Stimulated activated CD8-positive, alpha-beta memory T cell treated with anti-CD3 and anti-CD28 coated beads, Interleukin-7, amount 100 ng/mL, for 1 hour (primary cell): ENCODE measurements at places on chromosomes 3 and 15.

DNA sequence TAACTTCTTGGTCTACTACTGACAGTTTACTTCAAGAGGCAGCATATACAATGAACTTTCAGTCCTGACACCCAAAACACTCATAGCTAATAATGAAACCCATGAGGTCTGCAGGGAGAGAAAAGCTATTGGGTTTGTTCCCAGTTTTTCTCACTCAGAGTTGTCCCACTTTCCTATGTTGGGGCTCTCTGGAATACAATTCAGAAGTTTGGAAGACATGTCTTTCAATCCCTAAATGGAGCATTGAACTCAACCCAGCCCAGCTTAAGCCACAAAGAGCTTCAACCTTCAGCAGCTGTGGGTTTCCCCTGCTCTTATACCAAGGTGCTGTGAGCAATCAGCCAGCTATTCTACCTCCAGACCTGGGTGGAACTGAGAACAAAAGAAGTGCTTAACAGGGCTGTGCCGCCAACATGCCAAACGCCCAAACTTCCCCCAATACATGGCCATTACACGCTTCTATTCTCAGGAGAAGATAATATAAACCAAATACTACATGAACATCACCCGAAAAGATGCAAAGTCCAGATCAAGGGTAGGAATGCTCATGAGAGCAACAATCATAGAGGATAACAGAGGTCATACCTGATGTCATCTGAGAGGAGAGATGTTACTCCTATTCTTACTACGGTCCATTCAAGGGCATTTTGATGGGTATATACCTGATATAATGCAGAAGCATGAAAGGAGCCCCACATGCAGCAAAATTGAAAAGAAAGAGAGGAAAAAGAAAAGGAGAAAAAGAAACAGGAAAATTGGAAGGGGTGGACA, 131.2 kb upstream of the TGFBR2 start:
- DNase-seq: no peak

DNA sequence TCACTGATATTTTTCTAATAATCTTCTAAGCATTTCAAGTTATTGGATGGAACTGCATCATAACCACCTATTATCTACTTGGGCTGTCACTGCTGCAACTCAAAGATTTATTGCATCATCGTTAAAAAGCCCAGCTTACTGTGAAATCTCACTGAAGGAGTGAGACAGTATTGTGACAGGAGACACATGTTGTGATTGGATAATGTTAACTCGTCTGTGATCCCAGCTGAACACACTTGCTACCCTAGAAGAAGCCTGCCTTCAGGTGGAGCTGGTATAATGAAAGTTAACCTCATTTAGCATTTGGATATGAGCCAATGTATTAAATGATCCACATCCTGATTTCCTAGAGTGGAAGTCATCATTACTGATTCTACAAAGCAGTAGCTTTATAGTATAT, 138.1 kb downstream of the MAP2K5 start:
- no peak for DNase-seq

GRCh38 chr3:175479175-175479574, 620.0 kb downstream of the NAALADL2 start:
- no peak for DNase-seq

GRCh38 chr15:29458361-29458760, 188.7 kb upstream of the NSMCE3 start:
- DNase-seq: no peak

DNA sequence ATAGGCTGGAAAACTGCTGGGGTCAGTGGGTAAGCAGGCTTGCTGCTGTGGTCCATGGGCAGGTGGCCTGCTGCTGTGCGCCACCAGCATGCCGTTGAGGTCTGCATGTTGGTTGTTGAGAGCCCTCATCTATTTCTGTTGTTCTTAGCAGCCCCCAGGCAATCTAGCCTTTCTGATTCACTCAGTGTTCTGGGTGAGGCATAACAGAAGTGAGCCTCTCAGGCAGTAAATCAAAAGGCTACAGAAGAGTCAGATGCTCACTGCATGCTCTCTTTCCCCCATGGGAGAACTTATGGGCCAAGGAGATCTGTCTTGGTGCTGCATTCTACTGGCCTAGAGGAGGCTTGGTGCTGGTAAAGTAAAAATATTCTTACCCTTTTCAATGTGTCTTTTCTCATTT, 67.8 kb upstream of the ATP10A start:
- no peak for DNase-seq

DNA sequence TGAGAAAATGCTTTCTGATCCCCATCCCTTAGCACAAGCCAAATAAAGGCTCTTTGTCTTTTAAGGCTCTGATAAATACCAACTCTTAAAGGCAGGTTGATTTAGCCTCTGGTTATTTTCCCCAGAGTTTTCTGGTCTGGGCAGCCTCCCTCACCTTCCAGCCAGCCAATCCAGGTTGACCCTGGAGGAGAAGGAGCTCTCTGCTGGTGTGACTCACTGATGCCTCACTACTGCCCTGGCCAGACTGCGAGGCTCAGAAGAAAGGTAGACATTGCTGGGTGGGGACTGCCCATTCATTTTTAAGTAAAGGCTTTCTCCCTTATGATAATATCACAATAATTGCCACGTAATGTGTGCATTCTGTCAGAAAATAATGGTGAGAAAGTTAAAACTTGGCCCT, 37.1 kb downstream of the SLCO3A1 start:
- no peak for DNase-seq

GRCh38 chr3:45781271-45781670, 15.1 kb downstream of the SLC6A20 start:
- no peak for DNase-seq

GRCh38 chr15:99436542-99437314, 129.1 kb upstream of the MEF2A start:
- no peak for DNase-seq

DNA sequence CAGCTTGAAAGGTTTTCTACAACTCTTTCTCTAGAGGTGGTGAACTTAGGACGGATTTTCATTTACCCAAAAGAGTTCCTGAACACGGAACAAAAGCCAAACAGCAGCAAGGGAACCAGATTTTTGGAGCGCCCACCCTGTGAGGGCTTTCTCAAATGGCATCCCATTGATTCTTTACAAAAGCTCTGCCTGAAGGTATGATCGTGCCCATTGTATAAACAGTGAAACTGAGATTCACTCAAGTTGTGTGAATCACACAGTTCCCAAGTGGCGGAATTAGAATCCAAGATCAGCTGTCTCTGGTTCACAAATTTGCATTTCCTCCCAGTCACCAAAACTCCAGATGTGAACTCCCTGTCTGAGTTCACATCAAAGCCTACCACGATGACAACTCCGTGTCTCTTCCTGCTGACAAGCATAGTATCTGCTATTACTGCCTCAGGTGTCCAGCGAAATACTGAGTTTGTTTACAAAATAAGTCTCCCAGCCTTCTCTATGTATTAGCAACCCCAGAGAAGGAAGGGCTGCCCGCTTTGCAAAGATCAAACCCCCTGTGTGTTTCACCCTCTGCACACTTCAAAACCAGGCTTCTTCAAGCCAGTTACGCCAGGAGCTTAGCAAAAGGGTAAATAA, 235.9 kb upstream of the ST8SIA2 start:
- no peak for DNase-seq

GRCh38 chr3:183233966-183234365, 19.1 kb upstream of the B3GNT5 start:
- DNase-seq: no peak

- DNase-seq: no peak
Observed at GRCh38 chr3:163555918-163556317, 1522.4 kb downstream of the SI start.

GRCh38 chr3:13764161-13764560, 115.7 kb downstream of the WNT7A start:
- no peak for DNase-seq

GRCh38 chr15:82882273-82882928, 70.1 kb downstream of the HOMER2 start:
- no peak for DNase-seq

DNA sequence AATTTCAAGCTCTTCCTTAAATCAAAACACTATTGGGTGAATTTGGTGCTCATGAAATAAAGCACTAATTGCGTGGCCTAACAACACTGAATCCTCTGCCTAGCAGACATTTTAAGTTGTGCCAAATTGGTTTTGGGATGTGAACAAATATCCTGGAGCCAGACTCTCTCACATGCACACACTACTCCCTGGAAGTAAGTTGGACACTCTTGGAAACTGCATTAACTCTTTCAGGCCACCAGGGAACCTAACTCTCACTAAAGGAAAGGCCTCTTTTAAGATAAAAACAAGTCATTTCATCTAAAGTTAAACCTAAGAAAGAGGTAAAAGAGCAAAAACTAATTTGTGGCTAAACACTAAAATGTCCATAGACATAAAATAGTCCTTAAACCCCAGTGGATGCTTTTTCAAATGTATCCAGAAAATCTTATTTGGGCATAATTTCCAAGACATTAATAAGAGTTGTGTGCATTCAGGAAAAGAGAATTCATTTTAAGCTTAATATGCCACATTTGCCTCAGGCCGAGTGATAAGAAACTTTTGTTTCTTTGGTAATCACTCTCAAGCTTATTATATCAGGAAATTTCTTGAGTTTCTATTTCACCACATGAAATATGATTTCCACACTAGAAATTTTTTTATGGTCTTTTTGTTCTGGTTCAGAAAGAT, 61.8 kb downstream of the ZBTB20 start:
- DNase-seq: no peak
